BJ (cell line): ENCODE measurements at places on chromosomes 7 and 10.

- DNase-seq = no peak
These were observed 20.4 kb downstream of the TEX36 start for GRCh38 chr10:125662584-125662983.

DNA sequence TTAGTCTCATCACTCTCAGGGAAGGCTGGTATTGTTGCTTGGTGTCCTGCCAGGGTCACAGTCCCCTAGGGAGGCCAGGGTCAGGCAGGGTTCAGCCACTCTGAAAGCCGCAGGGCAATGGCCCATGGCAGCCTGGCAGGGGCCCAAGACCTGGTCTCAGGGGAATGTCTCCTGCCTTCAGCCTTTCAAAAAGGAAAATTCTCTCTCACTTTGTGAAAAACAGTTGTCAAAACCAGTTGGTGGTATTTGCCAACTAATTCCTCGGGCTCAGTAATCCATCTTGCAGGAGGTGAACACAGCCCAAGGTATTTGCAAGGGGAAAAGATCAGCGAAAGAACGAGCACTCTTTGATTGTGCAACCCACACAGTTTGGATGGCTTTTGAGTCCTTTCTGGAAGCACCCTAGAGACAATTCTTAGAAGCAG lies 101.5 kb downstream of the JCAD start:
- DNase-seq = no peak

- no peak for DNase-seq
These were observed 206.6 kb upstream of the BMPER start for GRCh38 chr7:33698692-33699128.

DNA sequence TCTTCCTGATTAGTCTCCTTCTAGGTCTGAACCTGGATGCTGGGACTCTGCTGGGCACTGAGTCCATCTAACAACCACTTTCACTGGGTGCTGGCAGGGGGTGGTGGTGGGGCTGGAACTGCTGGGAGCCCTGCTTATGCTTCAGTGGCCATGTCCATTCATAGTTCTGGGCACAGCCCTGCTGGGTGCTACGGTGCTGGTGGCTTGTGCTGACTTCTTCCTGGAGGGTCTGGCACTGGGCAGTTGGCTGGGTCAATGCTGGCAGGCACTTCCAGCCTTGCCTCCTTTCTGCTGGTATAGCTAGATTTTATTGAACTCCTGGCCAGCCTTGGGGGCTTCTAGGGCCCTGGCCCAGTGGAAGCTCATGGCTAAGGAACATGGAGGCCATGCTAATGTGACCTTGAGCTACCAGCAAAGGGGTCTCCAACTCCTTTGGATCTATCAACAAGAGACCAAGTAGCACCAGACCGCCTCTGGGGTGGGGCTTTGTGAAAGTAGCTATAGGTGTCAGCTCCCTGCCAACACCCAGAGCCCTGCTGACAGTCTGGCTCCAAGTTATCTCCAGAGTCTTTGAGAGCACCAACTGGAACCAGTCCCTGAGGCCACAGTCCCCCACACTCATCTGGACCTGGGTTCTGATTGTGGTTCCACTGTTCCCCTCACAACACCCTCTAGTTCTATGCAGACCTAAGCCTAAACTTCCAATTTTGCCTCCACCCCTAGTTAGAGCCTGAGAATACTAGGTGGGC lies 99.6 kb downstream of the MAGI2 start:
- DNase-seq = no peak

GRCh38 chr7:35380739-35381224 lies 126.9 kb upstream of the TBX20 start:
- DNase-seq = no peak

- DNase-seq = no peak
These were observed 21.6 kb upstream of the GIMAP2 start for GRCh38 chr7:150663802-150664494.

DNA sequence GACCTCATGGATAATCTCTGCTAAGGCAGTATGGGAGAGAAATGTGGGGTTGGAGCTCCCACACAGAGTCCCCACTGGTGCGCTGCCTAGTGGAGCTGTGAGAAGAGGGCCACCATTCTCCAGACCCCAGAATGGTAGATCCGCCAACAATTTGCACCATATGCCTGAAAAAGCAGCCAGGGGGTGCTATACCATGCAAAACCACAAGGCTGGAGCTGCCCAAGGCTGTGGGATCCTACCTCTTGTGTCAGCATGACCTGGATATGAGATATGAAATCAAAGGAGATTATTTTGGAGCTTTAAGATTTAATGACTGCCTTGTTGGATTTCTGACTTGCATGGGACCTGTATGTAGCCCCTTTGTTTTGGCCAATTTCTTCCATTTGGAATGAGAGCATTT lies 27.0 kb upstream of the SAMD9L start:
- DNase-seq = no peak
